ENCODE measurements at places on chromosomes 16 and 17.
A peak's percentile ranks its signal among the peaks of the same experiment; 100 is the strongest.

DNA sequence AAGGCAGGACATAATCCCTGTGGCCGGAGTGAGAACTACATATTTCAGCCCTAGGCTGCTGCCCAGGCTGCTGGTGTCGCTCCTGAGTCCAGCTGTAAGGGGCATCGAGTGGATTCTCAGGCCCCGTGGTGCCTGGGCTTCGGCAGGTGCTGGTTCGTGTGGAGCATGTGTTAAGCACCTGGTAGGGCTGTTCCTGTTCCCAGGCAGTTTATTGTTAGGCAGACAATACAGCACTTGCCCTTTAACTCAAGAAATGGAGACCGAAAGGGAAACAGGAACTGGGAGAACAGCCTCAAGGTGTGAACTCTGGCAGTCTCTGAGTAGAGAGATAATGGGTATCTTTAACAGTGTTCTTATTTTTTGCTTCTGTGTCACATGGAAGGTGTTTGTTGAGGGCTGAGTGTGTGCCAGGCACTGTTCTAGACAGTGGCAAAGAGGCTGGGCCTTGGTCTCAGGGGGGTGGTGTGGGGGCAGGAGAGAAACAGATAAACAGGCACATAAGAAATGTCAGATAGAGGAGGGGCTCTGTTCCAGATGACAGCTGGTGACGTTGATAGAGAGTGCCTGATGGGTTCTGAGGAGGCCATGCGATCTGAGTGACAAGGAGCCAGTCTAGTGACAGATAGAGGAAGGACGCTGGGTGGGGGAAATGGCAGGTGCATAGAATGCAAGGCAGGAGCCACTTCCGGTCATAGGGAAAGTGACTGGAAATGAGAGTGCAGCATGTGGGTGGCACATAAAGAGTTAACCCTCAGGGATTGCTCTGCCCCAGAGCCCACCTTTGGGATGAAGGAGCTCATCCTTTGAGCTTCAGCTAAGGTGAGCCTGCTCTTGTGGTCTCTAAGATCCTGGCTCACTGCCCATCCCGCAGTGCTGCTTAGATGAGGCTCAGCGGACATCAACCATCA, 33.8 kb downstream of the EPN2 start:
- no peak for DNase-seq

- DNase-seq, result peak; percentile 88
Observed at GRCh38 chr17:47698749-47699535, 5.0 kb downstream of the TBKBP1 start.

GRCh38 chr16:51938861-51939260, 608.1 kb downstream of the TOX3 start:
- no peak for DNase-seq

DNA sequence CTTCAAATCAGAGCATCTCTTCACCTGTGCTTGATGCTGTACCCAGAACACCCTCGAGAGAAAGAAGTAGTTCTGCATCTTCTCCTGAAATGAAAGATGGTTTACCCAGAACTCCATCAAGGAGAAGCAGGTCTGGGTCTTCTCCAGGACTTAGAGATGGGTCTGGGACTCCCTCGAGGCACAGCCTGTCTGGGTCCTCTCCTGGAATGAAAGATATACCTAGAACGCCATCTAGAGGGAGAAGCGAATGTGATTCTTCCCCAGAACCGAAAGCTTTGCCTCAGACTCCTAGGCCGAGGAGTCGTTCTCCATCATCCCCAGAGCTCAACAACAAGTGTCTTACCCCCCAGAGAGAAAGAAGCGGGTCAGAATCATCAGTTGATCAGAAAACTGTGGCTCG, 12.3 kb downstream of the SRRM2 start:
- no peak for DNase-seq

DNA sequence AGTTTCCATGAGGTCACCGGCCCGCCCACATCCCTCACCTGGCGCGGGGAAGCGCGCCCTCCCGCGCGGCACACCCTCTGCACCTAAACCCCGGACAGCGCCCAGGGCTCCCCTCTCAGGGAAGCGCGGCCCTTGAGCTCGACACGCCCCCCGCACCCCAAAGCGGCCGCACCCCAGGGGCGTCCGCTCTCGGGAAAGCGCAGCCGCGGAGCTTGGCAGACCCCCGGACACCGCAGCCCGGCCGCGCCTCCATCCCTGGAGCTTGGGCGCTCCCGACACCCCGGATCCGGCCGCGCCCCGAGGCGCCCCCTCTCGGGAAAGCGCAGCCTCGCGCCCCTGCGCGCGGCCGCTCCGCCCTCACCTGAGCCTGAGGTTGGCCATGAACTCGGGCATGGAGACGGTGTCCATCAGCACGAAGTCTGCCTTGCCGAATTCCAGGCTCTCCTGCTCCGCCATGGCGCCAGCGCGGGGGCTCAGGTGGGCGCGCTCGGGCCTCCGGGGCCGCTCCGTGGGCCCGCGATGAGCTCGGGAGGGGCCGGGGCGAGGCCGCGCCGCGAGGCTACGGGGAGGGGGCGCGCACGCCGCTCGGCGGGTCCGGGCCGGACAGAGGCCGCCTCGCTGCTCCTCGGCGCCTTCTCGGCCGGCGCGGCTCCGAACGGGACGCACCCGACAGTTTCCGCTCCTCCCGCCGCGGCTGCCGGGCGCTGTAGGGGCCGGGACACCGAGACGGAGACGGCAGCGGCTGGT, at the start of gene MYO1D:
MYO1D (minus strand) TSS at position 708 of the 747 bp plus-strand sequence; CDS start at position 456, 252 bp downstream.
- peak; percentile 67 for DNase-seq

DNA sequence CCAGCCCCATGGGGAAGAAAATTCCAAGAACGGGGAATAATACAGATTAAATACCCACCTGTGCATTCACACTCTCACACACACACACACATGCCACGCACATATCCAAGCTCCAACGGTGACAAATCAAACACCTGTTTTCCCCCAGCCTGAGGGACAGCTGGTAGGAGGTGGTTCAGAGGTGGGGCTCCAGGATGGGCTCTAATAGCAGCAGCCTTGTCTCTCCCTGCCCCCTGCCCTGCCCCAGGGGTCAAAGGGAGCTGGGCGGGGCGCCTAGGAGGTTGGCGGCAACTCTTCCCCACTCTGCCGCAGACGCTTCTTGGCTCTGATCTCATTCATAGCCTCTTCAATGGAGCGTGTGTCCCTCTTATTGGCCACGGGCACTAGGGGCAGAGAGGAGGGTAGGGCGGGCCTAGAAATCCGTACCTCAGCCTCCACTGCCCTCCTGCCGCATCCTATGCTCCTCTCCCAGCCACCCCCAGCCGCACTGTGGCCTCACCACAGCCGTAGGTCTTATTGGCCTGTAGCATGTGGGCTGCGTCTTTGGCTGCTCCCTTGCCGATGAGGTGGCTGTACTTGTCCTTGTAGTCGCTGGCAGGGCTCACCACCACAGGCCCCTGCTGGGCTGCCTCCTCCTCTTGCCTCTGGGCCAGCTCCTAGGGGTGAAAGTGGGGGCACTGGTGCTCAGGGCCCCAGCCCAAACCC, 8.2 kb downstream of the SPAG7 start:
- DNase-seq, result no peak

Measured in stimulated activated CD4-positive, alpha-beta T cell treated with anti-CD3 and anti-CD28 coated beads, Interleukin-4, amount 100 ng/mL, for 4 hours (primary cell).